Heart left ventricle (tissue), 16 donors: ENCODE measurements at places on chromosomes 2 and 18. TPM values are rescaled to one million over a fixed set of nuclear protein-coding genes. Genes with fewer than 3 reads are reported as not detected.

LCT gene
- not detected for total RNA-seq

TACR1 gene
- total RNA-seq = not detected

TRIM43 gene
- total RNA-seq = not detected

CHRND gene
- total RNA-seq = not detected

LYPD1 gene
- 0.69 TPM for total RNA-seq

GPAT2 gene
- total RNA-seq = 10.2 TPM

- DNase-seq = no peak
Measured at GRCh38 chr2:163934131-163934530, 198.3 kb upstream of the FIGN start.

- no peak for DNase-seq
Measured at GRCh38 chr2:203654826-203655225, 51.6 kb upstream of the CD28 start.

- no peak for DNase-seq
Measured at GRCh38 chr2:160570376-160570775, 76.8 kb upstream of the RBMS1 start.

GRCh38 chr2:121099329-121100290 is 185.4 kb downstream of the TFCP2L1 start:
- peak; percentile 52 for DNase-seq

DNA sequence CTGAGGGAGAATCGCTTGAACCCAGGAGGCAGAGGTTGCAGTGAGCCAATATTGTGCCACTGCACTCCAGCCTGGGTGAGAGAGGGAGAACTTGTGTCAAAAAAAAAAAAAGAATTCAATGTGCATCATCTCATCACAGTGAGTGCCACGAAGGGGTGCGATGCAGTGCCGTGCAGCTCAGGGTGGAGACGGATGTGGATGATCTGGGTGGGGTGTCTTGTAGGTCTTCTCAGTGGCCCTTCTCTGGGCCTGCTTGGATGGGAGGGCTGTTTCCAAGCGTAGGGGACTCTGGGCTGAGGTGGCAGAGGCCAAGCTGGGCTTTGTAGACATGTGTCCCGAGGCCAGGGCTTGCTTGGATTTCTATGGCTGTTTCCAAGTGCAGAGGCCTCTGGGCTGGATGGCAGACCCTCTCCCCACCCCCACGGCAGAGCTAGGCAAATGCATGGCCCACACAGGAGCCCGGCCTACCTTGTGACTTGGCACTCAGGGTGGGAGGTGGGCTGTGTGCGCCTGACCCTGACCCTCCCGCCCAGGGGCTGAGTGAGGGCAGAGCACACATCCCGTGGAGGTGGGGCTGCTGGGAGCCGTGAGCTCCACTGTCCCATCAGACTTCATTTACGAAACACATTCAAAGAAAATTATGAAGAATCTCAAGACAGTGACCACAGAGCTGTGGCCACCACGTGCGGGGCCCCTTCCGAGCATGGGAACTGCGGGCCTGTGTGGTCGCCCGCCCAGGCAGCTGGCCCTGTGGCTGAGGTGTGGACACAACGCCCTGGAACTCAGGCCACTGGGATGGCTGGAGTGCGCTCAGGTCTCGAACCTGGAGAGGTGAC is 76.4 kb downstream of the ASB1 start:
- peak; percentile 50 for DNase-seq

DNA sequence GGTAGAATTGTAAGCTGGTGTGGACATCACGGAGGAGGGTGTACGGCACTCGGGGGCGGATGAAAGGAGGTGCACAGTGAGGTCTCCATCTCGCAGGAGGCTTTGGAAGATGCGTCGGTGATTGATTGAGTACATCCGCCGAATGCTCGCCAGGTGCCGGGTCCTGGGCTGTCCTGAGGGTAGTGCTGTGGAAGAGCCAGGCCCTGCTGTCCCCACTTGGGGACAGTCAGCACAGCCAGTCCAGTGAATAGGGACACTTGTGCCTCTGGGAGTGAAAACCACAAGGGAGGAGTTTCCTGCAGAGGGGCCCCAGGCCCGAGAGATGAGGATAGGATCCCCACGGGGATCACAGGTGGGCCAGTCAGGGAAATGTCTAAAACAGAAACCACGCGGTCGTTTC is 28.1 kb downstream of the MLPH start:
- DNase-seq = no peak

DNA sequence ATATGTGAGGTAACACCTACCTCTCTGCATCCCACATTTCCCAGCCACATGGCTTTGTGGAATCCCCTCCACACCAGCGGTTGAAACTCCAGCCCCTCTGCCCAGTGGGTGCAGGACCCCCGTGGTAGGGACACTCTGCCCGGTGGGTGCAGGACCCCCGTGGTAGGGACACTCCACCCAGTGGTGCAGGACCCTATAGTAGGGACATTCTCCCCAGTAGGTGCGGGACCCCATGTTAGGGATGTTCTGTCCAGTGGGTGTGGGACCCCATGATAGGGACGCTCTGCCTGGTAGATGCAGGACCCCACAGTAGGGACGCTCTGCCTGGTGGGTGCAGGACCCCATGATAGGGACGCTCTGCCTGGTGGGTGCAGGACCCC is 11.5 kb downstream of the COPS9 start:
- no peak for DNase-seq

- DNase-seq = no peak
Measured at GRCh38 chr2:37215250-37215649, 16.1 kb downstream of the CEBPZ start.

DNA sequence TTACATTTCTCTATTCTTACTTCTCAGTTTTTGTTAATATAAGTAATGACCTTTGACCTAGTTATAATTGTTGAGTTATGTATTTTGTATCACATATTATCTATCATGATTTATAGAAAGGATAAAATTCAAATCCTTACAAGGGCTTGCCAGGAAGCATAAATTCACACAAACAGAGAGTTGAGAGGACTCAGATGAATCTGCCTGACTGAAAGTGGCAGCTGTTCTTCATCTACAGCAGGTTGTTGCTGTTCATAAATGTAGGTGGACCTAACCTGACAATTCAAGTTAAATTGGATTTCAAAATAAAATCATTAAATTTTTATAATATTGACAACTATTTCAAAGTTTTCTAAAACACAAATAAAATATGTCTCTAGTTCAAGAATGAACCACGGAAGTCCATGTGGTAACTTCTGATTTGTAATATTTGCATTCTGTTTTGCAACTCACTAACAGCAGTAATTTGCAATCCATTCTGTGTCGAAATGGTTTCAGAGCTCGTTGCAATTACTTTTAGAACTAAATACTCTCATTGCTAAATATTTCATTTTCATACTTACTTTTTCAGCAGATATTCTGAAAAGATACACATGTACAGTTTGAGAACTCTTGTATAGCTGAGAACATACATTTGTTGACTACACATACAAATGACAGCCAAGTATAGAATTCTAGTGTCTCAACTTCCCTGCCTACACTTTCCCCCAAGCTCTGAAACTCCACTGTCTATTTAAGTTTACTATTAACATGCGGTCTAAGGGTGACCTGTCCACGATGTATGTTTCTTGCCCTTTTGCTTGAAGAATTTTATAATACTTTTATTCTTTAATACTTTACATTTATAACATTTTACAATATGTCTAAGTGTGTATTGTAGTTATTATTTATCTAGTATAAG is 25.7 kb downstream of the SCN7A start:
- no peak for DNase-seq

DNA sequence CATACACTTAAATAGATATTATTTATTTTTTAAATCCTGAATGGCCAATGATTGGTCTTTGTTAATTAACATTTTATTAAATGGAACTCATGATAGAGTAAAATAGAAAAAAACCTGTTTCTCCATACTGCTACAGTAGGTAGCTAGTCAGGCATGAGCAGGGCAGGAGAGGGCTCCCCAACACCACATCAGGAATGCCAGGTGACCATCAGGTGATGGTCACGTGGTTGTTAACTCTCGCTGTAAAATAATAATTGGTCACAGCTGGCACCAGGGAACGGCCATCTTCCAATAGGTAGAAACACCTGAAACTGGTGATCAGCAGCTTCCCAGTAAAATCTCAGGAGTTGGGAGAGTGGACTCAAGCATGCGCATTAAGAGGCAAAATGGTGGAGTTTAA is 172.2 kb downstream of the MEIS1 start:
- DNase-seq = no peak

GRCh38 chr2:120385355-120386127 is 39.6 kb downstream of the INHBB start:
- DNase-seq = peak; percentile 6

GRCh38 chr2:8872821-8873432 is 35.5 kb upstream of the KIDINS220 start:
- DNase-seq = no peak

DNA sequence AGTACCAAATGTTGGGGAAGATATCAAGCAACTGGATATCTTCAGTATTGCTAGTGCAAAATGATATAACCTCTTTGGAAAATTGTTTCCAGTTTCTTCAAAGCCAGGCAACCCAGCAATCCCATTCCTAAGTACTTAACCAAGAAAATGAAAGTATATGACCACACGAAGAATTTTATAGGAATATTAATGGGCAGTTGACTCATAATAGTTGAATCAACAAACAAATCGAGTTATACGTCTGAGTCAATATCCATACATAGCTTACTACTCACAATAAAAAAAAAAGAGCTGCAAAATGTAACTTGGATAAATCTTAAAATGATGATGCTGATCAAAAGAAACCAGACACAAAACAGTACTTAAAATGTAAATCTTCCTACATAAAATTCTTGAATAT is 810.4 kb downstream of the METTL4 start:
- DNase-seq = no peak

GRCh38 chr2:157480182-157480961 is 36.5 kb upstream of the CYTIP start:
- peak; percentile 89 for DNase-seq

DNA sequence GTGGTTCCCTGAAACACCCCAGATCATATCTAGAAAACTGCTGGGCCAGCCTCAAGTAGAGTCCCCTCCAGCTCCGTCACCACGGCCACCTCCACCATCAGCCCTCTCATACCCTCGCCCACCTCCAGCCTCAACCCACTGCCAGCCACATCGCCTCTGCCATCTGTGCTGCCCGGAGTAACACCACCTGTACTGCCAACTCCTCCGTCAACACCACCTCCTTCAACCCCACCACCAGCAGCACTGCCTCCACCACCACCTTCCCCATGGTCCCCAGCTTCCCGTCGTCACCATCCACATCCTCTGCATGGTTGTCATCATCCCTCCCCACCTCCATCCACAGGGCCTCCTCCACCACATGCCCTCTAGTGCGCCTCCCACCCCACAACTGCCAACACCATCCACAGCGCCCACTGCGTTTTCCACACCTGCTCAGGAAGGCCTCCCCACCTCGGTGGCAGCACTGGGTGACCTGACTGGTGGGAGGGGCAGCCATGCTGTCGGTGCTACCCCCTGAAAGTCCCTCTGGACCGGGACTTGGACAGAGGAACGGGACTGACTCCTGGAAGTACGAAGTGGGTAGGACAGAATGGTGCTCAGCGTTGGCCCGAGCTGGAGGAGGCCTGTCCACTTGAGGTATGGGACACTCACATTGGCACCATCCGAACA is 1.6 kb downstream of the SNED1 start:
- DNase-seq = peak; percentile 29

DNA sequence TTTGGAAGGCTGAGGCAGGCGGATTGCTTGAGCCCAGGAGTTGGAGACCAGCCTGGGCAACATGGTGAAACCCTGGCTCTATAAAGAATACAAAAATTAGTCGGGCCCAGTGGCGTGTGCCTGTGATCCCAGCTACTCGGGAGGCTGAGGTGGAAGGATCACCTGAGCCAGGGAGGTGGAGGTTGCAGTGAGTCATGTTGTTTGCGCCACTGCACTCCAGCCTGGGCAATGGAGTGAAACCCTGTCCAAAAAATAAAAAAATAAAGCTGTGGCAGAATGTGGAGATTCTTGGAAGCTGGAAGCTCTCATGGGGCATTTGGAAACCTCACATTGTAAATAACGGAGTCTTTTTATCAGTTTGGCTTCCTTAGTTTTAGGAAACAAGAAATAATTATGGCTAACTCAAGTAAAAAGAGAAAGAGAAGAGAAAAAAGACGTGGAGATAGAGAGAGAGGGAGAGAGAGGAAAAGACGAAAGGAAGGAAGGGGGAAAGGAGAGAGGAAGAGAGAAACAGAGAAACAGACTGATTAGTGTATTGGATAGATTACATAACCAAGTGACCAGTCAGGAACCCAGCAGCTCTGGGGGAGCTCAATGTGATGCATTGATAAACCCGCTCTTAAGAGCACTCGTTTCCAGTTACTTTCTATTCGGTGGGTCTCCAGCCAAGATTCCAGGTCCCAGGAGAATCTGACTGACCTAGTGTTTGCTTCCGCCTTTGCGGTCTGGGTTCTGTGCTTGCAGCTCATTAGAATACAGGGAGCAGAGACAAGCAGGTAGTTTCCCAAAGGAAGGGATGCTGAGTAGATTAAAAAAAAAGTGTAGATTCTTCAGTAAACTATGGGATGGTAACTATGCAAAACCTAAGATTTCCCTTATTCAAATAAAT is 1.1 kb upstream of the SPAST start:
- DNase-seq = no peak

DNA sequence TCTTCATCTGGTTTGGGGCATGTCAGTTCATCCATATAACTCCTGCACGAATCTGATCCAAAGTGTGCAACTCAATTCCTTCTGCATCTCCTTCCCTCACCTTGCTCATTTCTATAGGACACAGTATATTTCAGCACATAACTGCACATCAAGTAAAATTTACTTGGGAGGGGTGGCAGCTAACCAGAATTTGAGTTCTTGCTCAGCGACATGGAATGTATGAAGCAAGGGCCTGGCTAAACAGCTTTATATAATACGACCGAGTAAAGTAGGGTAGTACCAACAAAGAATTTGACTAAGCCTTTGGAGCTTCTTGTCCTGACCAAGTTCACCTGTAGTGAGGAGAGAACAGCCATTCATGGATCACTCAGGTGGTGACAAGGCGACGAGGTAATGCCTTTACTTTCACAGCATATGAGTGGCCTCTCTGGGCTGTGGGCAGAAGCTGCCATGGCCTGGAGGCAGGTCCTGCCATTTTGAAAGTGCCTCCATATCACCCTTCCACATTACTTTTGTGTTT is 570.2 kb upstream of the TNP1 start:
- DNase-seq = no peak

- DNase-seq = no peak
Measured at GRCh38 chr2:53235836-53236582, 531.6 kb upstream of the CHAC2 start.
